ENCODE measurements at places on chromosomes 7 and 10. TPM values are rescaled to one million over a fixed set of nuclear protein-coding genes. Genes with fewer than 3 reads are reported as not detected.

Gene ACTL6B
- 0.42 TPM for total RNA-seq

Gene ATOH7
- 0.22 TPM for total RNA-seq

Gene LAMB4
- 0.42 TPM for total RNA-seq

Gene ANKRD1
- total RNA-seq = not detected

Gene POU6F2
- total RNA-seq = not detected

Gene MYO3A
- total RNA-seq = 1.0 TPM

Measured in left colon (tissue), 2 donors.